Activated T-helper 17 cell treated with anti-CD3 and anti-CD28 coated beads, Interleukin-2, amount 50 U/mL, for 72 hours (primary cell): ENCODE measurements at places on chromosomes 2 and 18.

- ATAC-seq: no peak
Measured at GRCh38 chr18:24868760-24869237, 408.4 kb downstream of the HRH4 start.

DNA sequence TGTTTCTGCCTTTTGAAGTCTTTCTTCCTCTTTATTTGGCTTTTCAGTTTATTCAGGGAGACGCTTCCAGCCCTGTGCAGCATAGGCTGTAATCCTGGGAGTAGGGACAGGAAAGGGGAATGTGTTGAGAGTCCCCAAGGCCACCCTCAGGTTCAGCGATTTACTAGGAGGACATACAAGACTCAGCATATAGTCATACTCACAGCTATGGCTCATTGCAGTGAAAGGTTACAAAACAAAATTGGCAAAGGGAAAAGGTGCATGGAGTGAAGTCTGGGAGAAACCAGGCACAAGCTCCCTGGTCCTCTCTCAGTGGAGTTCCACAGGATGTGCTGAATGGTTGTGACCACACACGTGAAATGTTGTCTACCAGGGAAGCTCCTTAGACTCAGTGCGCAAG, 49.6 kb upstream of the ZNF638 start:
- no peak for ATAC-seq

GRCh38 chr2:98822301-98823164, 91.6 kb upstream of the MGAT4A start:
- peak; percentile 91 for ATAC-seq

GRCh38 chr2:127362971-127363370, 24.8 kb downstream of the MAP3K2 start:
- peak; percentile 43 for ATAC-seq

DNA sequence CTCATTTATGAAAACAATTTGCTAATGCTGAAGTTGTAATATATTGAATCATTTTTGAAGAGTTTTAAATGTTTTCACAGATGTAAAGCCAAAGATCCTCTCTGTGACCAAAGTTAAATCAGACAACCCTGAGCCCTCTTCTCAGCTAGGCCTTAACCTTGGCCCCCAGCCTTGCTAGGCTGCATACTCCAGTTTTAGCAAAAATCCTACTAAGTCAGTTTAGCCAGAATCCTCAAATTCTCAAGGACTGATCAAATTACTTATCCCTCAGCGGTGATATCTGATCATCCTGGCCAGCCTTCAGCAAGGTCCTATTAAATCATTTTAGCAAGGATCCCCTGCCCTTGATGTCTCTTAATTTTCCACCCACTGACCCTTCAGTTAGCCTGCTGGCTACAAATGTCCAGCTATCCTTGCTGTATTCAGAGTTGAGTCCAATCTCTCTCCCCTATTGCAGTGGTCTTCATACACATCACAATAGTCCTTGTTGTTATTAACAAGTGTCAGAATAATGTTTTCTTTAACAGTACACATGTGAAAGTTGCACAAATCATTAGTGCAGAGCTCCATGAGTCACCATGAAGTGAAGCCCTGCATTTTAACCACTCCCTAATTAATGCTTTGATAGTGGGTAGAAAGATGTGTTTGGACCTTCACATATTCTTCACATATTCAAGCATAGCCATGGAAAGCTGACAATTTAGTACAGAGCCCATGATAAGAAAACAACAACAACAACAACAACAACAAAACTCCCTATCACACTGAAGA, 206.4 kb downstream of the NBAS start:
- ATAC-seq: no peak

DNA sequence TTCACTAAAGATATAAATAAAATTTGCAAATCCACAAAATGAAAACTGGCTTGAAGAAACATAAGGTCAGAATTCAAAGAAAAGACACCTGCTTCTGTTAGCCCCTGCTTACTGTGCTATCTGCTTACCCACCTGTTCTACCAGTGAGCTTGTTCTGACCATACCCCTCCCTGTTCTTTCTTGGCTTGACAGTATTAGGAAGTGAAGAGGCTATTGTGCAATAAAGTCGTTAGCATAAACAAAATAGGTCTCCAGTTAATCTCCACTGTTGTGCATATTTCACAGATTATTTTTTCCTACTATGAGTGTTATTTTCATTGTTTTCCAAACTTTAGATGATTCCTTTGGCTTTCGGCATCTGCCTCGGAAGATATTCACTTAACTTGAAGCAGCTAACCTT, 322.1 kb downstream of the CCDC85A start:
- ATAC-seq: no peak

DNA sequence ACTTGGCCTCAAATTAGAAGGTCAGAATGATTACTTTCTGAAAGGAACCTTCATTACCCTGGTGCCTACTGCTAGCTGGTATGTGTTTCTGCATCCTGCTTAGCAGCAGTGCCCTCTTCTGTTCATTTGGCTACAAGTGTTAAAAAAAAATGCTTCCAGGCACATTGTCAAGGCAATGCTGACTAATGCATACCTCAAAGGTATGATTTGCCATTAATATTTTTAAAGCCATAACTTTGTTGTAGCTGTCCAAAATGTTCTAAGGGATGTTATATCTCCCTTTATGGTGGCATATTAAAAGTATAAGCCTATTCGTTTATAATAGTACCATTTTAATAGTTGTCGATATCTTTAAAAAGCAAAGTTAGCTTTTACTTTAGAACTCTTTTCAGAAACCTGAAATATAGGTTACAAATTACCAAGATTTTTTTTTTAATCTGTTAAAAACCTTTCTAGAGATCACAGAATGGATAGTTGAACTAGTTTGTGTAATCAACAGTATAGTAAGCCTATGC, 52.0 kb upstream of the FAM171B start:
- ATAC-seq: peak; percentile 69

DNA sequence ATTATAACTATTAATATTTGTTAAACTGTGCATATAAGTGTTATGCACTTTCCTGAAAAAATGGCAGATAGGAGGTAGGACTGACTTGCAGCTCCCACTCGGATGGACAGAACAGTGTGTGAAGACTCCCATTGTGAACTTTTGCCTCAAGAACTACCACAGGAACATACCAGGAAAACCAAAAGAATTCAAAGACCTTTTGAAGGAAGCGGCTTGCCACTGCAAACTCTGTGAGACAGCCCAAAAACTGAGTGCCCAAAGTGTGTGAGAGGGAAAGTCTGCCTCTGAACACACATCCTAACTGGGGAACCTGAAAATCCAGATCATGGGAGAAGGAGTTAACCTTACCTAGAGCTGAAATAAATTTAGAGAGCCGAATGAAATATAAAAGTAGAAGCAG, 171.0 kb downstream of the ZBTB7C start:
- no peak for ATAC-seq

DNA sequence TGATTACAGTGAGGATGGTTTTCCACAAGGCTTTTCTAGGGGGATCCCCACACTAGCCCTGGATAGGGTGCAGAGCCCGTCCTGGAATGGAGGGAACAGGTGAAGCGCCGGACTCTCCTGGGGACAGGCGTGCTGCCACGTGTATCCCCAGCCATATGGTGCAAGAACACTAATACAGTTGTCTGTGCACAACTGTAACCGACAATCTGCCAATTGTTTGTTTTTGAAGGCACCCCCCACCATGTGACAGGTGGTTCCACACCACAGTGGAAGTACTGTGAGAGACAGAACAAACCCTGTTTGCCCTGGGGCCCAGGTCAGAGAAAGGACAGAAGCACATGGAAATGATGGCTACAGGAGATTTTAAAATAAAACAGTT, 52.9 kb downstream of the MYCN start:
- no peak for ATAC-seq

GRCh38 chr18:26574958-26575864, 26.9 kb upstream of the KCTD1 start:
- no peak for ATAC-seq

DNA sequence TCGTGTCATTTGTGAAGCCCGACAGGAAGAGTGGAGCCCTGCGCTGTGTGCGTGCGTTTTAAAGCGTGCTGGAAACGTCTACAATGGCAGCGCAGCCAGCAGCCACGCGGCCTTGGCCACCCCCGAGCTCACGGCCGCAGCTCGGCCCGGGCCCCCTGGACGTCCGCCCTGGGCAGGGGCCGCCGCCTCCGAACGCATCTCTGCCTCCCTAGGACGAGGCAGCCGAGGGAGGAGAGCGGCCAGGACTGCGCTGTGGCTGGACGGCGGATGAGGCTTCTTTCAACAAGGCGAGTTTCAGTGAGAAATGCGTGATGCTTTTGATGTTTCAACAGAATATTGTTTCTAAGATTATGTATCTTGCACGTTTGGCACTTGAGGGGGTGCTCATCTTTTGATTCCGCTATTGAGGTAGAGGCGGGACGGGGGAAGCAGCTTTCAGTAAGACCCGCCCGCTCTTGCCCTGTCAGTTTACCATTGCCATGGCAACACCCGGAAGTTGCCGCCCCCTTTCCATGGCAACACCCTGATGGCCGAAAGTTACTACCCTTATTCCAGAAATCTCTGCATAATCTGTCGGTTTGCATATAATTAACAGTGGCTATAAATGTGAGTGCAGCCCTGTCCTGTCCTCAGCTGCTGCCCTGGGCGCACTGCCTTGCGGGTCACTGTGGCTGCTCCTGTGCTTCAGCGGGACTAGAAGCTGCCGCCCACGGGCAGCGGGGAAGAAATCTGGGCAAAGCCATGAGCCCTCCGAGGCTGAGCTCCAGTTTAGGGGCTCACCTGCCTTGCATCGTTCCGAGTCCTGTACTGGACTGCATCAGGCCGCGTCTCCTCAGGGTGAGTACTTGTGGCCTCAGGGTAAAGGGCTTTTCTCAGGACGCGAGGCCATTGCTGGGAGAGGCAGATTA, 38.6 kb downstream of the ADNP2 start:
- ATAC-seq: peak; percentile 86

DNA sequence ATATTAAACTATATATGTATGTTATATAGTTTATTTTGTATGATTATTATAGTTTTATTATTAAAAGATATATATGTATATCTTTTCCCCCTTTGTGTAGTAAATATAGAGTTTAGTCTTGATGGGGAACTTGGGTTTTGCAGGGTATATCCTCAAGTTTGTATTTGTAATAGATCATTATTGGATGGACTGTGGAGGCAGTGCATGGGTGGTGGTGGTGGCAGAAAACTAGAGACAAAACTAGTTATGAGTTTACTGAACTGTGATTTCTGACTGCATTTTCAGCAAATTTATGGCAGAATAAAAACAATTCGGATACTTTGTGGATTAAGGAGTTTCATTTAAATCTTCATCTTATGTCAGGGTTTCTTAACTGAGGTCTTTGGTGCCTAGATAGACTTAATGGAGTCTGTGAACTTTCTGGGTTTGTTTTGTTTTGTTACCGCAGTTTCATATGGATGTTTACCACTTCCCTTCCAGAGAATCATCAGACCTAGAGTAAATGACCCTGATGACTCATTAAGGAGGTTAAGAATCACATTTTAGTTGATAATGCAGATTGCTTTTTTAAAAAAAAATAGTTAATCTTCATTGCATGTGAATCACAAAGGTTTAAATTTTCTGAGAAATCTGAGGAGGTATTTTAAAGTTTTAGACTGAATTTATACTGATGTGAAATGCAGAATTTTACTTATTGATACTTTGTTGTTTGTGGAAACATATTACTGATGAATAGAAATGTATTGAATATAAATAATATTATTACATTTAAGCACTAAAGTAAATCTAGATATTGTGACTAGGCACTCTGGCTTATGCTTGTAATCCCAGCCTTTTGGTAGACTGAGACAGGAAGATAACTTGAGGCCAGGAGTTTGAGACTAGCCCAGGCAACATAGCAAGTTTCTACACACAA, 14.5 kb downstream of the EPC2 start:
- ATAC-seq: peak; percentile 92

- ATAC-seq: no peak
Measured at GRCh38 chr18:55316486-55317184, 271.4 kb downstream of the TCF4 start.

GRCh38 chr18:76959605-76960004, 137.2 kb downstream of the ZNF236 start:
- ATAC-seq: no peak

DNA sequence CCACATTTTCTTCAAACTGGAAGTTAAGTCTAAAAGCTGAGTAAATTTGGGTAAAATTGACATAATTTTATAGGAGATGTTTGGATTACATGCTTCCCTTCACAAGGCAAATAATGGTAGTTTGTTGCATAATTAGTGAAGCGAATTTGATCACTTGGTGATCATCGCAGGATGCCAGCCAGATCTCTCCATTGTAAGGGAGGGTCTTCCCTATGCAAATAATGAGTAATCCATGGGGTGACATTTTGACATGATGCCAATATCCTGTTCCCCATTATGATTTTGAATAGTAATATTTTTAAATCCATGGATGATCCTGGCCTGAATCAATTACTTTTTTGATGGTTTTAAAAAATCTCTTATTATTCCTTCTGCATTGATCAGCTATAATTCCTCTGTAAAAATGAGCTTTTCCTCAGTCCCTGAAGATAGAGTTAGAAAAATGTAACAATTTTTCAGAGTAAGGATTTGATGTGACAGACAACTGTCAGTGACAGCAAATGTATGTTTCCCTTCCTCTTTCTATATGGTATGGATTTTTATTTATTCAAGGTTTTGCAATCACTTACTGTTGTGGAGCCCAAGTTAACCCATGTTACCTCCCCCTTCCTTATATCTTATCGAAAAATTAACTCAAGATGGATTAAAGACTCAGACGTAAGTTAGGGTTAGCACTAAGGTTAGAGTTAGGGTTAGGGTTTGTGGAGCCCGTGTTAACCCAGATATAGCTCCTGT, 21.4 kb downstream of the CCL20 start:
- ATAC-seq: no peak

DNA sequence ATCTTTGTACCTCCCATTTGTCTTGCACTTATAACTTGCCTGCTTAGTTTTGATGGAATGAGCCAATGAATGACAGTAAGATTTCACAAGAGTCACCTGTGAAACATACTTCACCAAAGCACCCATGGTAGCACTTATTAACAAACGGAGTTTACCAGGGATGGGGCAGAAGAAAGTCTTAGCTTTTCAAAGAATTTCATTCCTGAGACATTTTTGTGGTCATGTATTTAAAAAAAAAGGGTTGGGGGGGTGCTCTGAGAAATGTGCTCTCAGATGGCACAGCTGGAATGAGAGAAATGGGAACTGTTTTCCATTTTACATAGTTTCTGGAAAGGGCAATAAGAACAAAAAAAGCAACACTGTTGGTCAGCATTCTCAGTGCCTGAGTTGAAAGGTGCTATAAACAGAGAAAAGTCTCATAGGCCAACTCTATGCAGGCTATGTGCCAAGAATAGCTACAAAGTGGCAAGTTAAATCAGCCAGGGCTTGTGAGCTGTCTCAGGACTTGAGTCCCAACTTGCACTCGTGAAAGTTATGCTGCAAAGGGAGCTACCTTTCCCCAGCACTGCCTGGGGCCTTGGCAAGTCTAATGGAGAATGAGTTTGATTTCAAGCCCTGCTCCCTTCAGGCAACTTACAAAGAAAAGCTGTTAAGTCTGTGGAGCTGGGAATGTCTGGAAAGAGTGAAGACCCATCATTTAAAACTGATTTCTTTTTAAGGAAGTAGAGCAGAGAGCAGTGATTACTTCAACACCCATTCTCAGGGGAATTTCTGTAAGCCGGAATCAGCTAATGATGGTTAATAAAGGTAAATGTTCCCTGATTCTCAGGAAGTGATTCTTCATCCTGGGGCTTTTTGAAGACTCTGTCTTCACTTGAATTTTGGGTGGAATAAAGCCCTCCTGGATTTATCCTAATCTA, 170.6 kb downstream of the SLC8A1 start:
- no peak for ATAC-seq
